ENCODE measurements at places on chromosomes 2 and 18.

DNA sequence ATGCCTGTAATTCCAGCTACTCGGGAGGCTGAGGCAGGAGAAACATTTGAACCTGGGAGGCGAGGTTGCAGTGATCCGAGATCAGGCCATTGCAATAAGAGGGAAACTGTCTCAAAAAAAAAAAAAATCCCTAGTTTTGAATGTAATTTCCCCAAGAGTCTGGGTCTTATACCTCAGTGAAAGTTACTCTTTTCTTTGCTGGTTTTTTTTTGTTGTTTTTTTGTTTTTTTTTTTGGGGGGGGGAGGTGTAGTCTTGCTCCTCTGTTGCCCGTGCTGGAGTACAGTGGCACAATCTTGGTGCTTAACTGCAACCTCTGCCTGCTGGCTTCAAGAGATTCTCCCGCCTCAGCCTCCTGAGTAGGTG lies 22.8 kb downstream of the EML4 start:
- DNase-seq = no peak

DNA sequence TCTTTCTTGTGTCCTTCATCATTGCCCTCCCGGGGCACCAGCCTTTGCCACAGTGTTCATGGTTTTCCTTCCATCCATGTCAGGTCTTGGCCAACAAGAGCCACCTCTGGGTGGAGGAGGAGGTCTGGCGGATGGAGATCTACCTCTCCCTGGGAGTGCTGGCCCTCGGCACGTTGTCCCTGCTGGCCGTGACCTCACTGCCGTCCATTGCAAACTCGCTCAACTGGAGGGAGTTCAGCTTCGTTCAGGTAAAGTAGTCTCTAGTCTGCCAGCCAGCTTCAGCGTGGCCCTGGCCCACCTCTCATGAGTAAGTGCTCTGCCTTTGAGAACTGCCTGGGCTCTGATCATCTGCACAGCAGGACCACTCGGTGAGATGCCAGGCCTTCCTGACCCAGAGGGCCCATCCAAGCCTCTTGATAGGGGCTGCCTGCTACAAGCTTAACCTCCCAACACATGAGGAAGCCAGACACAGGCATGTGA lies 31.0 kb downstream of the STEAP3 start:
- DNase-seq = no peak

DNA sequence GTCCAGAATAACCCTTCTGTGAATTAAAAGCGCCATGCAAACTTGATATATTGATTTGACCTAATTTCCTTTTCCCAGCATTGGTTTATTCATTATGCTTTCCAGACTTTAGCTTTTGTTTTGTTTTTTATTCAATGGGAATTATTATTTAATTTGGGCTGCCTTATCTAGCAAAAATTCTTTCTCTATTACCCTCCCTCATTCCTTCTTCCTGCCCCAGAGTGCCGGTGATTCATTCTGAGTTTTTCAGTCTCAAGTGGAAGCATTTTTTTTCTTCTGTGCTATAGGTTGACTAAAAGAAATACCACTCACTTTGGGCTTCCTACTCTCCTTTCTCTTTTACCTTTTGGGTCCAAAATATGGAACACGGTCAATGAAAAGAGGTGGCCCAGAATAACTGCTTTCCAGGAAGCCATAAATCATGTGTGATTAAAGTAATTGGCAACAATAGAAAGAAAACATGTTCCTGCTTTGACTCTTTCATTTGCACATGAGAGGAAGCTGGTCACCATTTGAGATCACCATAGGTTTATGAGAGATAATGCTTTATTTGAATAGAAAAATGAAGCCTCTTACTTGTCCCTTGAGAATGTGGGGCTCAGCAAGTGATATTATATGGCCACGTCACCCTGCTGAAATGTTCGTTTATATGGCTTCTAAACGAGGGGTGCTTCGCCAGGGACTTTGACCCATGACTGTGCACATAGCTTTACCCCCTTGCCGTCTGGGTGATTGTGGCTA lies 422.8 kb upstream of the ZEB2 start:
- no peak for DNase-seq

DNA sequence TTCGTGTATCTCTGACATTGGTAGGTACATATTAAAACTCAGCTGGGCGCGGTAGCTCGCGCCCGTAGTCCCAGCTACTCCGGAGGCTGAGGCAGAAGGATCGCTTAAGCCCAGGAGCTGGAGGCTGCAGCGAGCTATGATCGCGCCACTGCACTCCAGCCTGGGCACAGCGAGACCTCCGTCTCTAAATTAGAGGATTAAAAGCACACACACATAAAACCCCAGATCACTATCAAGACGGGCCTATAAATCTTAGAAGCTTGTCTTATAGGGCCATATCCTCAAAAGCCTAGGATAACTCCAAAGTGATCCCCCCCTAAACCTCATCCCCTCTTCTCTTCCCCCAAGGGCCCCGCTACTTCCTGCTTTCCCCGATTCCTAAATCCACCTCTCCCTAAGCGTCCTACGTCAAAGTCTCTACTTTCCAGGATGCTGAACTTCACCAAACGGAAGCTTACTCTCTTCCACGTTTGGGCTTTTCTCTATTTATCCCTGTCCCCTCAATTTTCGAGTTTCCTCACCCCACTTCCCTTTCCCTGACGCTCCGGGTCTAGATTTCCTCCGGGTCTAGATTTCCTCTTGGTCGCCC lies 707 bp downstream of the KRCC1 start:
- no peak for DNase-seq

DNA sequence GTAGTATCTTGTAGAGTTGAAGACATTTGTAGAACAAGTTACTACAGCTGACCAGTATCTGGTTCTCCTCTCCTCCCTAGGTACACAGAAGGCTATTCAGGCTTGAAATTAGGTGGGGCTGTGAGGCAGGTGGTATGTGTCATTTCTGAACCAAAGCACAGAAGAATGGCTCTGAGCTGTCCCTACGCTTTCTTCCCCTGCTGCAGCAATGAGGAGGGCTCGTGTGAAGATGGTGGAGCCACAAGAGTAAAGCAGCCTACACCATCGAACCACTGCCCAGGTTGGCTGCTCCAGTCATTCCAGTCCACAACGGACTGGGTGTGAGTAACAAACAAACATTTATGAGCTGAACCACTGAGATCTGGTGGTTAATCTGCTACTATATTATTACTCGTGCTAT lies 148.9 kb downstream of the DTNB start:
- no peak for DNase-seq
